ENCODE measurements at places on chromosomes 13 and 19.
A peak's percentile ranks its signal among the peaks of the same experiment; 100 is the strongest.

- no peak for DNase-seq
Measured at GRCh38 chr19:6413721-6414643, 10.6 kb downstream of the KHSRP start.

DNA sequence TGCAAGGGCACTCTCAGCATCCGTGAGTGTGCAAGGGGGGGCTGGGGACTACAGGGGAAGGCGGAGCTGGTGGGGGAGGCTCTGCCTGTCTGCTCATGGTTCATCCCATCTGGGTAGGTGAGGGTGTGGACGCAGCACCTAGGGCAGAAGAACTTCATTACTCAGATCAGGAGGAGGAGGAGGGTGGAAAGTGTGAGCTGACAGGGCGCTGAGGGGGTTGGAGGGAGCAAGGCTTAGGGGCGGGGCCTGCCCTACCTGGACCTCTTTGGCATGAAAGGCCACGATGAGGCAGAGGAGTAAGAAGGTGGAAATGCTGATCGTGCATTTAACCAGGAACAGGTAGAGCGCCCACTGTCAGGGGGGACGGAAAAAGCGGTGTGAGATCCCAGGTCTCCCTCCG, 4.5 kb downstream of the KCNN4 start:
- no peak for DNase-seq

- DNase-seq = no peak
Measured at GRCh38 chr19:56732976-56733375, 61.4 kb upstream of the ZNF835 start.

DNA sequence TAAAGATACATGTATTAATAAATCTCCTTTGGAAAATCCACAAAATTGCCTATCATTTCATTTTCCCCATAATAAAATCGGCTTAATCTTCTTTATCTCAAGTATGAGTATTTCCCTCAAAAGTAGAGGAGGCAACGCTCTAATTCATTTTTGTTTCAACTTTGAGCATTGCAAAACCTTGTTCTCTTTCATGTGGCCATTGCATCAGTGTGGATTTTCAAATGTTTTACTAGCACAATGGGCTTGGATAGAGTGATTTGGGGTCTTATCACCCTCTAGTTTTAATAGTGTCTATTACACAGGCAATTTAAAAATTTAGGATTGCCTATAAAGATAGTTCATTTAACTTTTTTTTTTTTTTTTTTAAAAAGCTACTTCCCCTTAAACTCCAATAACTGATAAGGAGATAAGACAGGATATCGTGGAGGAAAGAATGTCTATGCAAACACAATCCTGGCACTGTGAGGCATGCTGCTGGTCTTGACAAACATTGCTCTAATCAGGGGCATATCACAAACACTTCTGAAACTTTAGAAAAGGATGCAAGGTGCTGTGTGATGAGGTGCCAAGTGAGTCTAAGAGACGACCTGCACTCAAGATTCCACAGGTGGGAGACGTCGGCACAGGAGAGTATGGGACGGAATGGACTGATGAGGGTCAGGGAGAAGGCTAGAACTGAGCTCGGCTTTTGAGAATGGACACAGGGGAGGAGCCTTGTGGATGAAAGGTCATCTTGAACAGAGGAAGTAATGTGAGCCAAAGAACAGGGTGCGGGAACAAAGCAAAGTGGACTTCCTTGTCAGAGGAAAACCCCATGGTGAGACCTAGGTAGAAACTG, 199.7 kb downstream of the IRS2 start:
- DNase-seq = peak; percentile 57

All from mucosa of descending colon (tissue), 3 donors.